ENCODE measurements at places on chromosomes 3 and 15.

DNA sequence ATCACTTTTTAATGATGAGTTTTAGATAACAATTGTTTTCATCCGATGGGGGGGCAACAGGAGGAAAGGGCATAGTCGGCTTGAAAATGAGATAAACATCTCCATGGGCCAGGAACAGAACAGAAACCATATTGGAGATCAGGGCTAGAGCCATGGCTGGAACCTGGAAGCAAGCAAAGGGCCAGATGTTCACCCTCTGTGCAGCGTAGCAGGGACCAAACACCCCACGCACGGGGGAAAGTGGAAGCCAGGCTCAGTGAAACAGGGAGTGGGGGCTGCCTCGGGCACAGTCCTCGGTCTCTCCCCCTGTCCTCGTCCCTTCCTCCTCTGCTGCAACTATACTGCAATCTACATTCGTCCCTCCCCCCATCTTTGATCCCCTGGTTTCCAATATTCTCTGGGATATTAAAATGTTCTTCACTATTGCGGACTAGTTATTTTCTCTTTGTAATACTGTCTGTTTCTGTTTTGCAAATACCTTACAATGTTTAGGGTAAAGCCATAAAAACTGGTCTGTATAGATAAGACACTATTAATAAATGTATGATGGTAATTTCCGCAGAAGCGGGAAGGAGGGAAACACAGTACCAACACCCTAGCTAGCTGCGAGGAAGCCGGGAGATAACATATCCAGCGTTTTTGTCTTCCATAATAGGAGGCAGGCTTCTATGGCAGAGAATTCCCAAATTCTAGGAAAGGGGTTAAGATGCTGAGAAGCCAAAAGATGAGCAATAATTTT is 121.5 kb downstream of the XXYLT1 start:
- no peak for DNase-seq

DNA sequence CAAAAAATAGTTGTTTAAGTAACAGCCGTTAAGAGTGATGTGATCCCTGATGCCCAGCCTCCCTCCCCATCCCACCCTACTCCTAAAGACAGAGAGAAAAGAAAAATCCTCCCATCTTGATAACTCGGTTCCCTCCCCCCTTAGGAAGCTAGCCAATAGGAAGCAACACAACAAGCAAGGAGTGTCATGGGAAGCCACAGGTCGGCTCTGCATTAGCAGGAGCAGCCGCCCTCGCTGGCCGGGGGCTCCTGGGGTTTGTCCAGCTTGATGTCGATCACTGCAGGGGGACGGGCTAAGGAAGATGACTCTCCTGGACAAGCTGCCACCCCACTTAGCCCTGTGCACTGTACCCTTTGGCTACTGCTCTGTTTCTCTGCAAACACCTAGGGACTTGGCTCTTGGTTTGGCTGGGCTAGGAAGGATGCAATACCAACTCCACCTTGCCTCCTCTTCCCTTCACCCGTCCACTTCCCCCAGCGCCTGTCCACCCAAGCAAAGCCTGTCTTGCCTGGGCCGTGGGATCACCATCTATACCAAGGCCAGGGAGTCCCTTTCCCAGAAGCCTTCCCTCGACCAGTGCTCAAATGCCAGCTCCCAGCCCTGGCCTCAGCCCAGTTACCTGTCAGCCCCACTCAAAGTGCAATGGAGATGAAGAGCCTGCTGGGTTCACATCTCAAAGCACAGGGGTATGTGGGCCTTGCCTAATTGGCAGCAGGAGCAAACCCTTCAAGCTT is 23.1 kb downstream of the SRPRB start:
- no peak for DNase-seq

DNA sequence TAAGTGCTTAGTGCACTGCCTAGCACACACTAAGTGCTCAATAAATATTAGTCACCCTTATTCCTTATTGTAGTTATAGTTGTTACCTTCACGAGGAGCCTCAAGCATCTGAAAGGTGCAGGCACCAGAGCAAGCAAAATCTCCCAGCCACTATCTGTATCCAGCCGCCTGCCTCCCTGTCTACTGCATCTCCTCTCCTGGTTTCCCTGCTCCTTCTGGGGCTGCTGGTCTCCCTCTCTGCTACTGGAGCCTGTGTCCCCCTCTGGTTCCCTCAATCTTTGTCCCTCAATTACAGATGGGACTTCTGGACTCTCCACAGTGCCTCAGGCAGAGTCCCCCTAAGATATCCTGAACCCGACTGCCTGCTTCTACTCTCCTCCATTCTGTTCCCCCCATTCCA is 18.8 kb downstream of the MYL3 start:
- no peak for DNase-seq

DNA sequence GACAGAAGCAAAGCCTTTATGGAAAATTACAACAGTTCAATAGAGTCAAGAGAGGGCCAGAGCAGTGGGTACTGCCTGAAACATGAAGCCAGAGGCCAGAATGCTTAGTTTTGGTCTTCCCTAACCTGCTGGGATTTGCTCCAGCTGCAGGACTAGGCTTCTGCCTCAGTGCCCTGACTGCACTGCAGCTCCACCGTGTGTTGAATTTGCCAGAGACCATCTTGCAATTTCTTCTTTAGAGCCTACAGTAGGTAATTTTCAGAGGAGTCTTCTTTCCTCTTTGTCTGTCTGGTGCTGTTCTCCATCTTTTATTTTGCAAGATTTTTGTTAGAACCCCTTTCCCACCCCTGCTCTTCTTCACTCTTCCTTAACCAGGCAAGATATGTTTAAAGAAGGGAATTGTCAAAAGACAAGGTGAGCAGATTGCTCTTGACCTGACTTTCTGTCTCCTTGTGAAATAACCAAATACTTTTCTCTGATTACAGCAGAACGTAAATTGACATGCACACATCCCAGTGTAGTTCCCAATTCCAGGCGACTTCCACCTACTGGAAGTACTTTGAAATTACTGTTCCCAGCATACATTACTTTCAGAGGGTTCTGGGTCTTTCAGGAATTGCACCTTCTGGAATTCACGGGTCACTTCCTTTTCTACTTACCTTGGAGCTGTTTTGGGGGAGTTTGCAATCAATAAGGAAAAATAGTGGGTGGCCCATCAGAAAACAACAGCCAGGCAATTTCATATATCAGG is 161.2 kb downstream of the MINAR1 start:
- no peak for DNase-seq
